ENCODE measurements at places on chromosomes 11 and 22. TPM values are rescaled to one million over a fixed set of nuclear protein-coding genes. Genes with fewer than 3 reads are reported as not detected.

DNA sequence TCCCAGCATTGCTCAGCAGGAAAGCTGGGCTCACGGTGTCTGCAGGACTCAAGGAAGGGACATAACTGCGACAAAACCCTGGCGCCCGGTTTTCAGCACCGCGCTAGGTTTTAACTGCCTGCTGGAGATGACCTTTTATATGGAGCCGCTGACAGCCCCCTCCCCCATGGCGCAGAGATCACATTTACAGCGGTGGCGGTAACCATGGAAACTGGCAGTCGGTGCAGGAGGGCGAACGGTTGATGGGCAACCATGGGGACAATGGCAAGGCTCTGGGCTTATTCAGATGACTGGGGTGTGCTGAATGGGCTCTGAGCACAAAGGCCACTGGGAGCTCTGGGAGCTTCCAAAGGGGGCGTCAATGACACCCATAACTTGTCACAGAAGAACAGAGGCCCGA lies 37.2 kb downstream of the CELSR1 start:
- H3K27me3 ChIP-seq, result no peaks in the 10 kb centered on the region
- DNase-seq, result no peak
- H3K27ac ChIP-seq, result no peak overlapping the region
- H3K36me3 ChIP-seq, result no peaks in the 10 kb centered on the region

GRCh38 chr22:44738347-44738715 lies 14.0 kb upstream of the ARHGAP8 start:
- no peak overlapping the region for H3K4me3 ChIP-seq
- H3K36me3 ChIP-seq, result no peaks in the 10 kb centered on the region
- H3K27me3 ChIP-seq, result peaks cover 35% of the 10 kb centered on the region
- no peak overlapping the region for H3K27ac ChIP-seq

DNA sequence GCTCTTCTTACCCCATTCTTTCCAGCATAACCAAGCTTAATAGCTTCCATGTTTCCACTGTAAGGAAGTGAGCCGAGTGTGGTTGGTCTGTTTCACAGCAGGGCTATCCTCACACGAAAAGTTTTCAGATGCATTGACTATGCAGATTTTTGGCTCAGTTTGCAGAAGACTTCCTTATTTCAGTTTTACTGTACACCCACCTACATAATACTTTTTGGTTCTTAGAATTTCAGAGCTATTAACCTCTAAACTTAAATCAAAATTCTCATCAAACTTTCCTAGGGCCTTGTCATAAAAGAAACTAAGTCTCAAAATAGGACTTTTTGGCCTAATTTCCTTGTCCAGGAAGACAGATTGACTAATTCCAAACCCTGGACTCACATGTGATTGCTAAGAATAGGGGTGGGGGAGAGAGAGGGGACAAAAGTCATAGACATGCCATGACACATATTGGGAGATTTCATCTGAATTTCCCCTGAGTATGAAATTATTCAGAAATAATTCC lies 7.3 kb upstream of the EHF start:
- H3K27ac ChIP-seq, result no peak overlapping the region
- no peaks in the 10 kb centered on the region for H3K4me1 ChIP-seq
- H3K36me3 ChIP-seq, result no peaks in the 10 kb centered on the region
- H3K27me3 ChIP-seq, result no peaks in the 10 kb centered on the region
- no peak overlapping the region for H3K4me3 ChIP-seq

- no peak for DNase-seq
- no peaks in the 10 kb centered on the region for H3K36me3 ChIP-seq
- peaks cover 22% of the 10 kb centered on the region for H3K27me3 ChIP-seq
- no peaks in the 10 kb centered on the region for H3K4me1 ChIP-seq
- no peak overlapping the region for H3K4me3 ChIP-seq
Observed at GRCh38 chr11:32723332-32723731, 71.1 kb downstream of the CCDC73 start.

DNA sequence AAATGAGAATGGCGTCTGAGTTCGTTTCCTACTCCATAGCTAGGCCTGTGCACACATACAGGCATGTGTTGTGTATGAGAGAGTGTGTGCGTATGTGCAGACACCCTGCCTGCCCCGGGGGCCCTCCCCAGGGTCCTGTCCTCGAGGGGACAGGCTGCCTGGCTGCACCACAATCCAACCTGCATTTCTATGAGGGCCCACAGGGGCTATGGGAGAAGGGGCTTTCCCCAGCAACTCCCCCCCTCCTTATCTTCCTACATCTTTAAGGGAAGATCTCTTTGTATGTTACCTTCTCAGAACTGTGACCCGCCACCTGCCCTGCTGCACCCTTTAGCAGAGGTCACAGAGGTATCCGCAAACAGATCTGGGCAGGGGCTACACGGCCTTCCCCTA lies 14.9 kb downstream of the ADORA2A start:
- H3K4me1 ChIP-seq, result peaks cover 30% of the 10 kb centered on the region
- no peaks in the 10 kb centered on the region for H3K27me3 ChIP-seq
- no peaks in the 10 kb centered on the region for H3K36me3 ChIP-seq
- H3K4me3 ChIP-seq, result no peak overlapping the region

DNA sequence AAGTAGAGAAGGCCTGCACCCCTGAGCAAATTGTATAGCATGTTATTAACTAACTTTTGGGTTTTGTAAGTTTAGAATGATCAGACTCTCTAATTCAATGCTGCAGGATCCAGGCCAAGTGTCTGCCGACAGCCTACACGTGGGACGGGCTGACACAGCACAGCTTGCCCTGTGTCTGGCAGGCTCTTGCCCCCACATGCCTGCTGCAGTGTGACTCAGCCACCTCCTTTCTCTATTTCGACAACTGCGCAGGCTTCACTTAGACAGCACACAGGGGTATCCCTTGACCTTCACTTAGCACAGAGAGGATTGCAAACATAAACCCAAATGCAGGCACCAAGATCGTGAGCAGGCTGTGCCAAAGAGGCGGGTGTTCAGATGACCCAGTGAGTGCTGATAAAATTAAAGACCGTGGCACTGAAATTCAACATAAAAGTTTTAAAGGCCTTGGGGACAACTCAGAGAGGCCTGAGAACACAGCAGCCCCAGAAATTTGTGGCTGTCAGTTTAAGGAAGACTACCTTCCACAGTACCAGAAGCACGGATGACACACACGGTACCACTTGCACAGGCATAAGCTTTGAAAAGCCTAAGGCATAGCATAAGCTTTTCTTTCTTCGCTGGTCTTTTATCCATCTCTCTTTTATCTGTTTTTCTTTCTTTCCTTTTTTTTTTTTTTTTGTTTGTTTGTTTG lies 37.8 kb downstream of the SCN3B start:
- H3K27ac ChIP-seq, result no peak overlapping the region
- H3K27me3 ChIP-seq, result no peaks in the 10 kb centered on the region
- peak; percentile 25 for DNase-seq
- no peaks in the 10 kb centered on the region for H3K4me1 ChIP-seq
- H3K36me3 ChIP-seq, result no peaks in the 10 kb centered on the region
- no peak overlapping the region for H3K4me3 ChIP-seq

DNA sequence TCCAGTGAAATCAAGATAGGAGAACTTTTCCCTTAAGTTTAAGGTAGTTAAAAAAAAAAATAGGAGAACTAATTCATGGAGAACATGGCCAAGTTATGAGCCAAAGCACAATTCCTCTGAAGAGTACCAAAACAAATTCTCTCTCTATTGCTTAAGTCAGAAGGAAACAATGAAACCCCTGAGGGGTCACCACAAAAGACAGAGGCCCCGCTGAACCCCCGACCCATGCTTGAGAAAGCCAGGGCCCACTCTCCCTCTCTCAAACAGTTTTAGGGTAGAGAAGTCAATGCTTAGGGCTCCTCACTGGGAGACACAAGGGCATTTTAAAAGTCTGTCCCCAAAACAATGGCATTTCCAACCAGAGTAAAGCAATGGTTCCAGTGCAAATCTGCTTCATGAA lies 26.9 kb downstream of the PPP2R1B start:
- peaks cover 44% of the 10 kb centered on the region for H3K36me3 ChIP-seq
- H3K4me1 ChIP-seq, result peaks cover 14% of the 10 kb centered on the region
- H3K4me3 ChIP-seq, result no peak overlapping the region
- no peak for DNase-seq

GRCh38 chr11:16036218-16036617 lies 320.1 kb downstream of the SOX6 start:
- H3K36me3 ChIP-seq, result no peaks in the 10 kb centered on the region
- DNase-seq, result no peak
- no peak overlapping the region for H3K4me3 ChIP-seq
- H3K27ac ChIP-seq, result no peak overlapping the region

DNA sequence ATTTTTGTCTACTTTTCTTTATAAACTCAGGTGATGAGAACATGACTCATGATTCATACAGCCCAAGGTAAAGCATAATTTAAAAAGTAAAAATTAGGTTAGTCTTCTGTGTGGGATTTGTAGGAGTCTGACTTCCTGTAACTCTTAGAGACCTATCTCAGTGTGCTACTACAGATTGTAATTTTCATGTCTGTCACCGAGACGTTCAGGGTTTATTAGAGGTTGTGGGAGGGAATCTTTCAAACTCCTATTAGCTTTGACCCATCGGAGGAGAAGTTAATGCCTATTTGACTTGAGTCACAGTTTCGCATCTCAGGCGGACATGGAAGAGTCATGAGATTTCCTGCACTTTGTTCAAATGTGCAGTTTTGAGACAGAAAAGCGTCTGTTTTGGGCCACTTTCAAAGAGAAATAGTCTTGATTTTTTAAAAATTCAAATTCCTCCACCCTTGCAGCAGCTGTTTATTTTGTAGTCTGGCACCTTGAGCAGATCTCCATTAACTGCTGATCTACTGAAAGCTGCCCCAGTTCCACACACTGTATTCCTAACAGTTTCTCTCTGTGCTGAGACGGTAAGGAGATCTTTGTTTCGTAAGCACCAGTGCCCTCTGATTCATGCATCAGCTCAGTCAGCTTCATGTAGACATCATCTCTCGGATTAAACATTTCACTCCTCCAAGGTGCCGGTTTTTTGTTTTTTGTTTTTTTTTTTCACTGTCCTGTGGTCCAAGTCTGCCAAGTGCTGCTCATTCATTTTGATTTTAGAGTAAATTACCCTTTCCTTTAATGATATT lies 24.3 kb downstream of the ALKBH3 start:
- H3K4me3 ChIP-seq, result no peak overlapping the region
- H3K36me3 ChIP-seq, result peaks cover 22% of the 10 kb centered on the region
- H3K4me1 ChIP-seq, result no peaks in the 10 kb centered on the region
- no peak overlapping the region for H3K27ac ChIP-seq

- H3K36me3 ChIP-seq, result no peaks in the 10 kb centered on the region
- no peak for DNase-seq
- H3K4me3 ChIP-seq, result no peak overlapping the region
- H3K27ac ChIP-seq, result no peak overlapping the region
- H3K4me1 ChIP-seq, result no peaks in the 10 kb centered on the region
- H3K27me3 ChIP-seq, result no peaks in the 10 kb centered on the region
Observed at GRCh38 chr11:102703826-102704493, 1.6 kb downstream of the MMP27 start.

DNA sequence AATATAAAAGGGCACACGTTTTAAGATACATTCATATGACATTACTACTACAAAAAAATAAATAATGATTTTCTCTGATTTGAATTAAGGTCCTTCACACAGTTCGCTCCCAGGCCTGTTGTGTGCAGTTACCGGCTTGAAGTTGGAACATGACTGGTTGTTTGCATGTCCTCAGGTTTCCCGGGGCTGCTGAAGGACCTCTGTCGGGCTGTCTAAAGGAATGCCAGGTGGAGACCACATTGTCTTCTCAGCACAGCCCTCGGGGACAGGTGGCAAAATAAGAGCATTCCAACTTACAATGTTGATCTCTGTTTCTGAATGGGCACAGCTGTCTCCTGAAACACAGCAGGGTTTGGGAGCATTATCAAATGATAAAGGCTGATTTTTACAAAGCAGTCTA lies 14.9 kb downstream of the VSIG10L2 start:
- no peak overlapping the region for H3K27ac ChIP-seq
- H3K4me1 ChIP-seq, result peaks cover 5% of the 10 kb centered on the region
- DNase-seq, result no peak
- no peaks in the 10 kb centered on the region for H3K36me3 ChIP-seq

DNA sequence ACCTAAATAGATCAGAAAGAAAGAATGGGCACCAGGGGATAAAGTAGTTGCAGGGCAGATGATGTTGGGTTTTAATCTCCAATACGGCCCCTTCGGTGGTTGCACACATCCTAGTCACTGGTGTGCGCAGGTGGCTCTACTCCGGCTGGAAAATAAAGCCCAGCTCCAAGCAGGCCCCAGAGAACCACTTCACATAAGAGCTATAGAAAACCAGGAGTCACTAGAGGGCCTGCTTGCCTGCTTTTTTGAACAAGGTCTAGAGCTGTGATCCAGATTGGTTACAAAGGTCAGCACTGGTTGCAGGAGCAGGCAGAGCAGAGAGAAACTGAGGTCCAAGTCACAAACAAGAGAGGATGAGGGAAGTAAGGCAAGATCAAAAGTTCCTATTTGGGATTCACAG lies 41.5 kb upstream of the MS4A8 start:
- no peaks in the 10 kb centered on the region for H3K4me1 ChIP-seq
- no peak overlapping the region for H3K4me3 ChIP-seq
- no peaks in the 10 kb centered on the region for H3K36me3 ChIP-seq
- DNase-seq, result peak; percentile 5

DNA sequence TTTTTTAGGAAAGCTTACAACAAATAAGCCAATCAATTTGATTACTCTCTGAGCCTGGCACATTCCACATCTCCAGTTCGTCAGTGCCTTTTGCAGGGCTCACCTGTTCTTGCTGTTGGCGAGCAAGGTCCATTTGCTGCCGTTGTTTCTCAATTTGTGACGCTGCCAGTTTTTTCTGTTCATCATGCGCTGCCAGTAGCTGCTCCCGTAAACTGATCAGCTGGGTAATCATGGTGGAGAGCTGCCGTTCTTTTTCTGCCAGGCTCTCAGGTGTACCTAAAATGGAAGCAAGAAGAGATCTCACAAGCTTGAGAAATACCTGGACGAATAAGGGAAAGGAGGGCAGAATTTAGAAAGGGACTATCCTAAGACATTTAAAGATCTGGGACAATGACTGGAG lies 169.7 kb downstream of the SOX6 start:
- no peak overlapping the region for H3K27ac ChIP-seq
- H3K27me3 ChIP-seq, result no peaks in the 10 kb centered on the region
- H3K4me3 ChIP-seq, result no peak overlapping the region

DNA sequence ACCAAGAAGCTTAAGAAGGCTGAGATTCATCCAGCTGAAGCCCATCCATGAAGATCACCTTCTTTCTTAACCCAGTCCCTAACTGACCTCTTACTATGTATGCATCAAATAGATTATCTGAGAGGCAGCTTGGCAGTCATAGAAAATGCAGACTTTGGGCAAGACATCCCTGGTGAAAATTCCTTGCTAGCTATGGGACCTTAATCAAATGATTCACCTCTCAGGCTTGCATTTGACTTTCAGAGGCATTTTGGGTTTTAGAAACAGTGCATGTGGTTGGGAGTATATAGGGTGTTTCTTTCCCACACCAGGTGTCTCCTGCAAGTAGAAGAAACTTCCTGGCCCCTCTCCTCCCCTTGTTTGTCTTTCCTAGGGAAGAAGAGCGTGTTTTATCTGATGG lies 188.5 kb upstream of the ISX start:
- no peak overlapping the region for H3K27ac ChIP-seq
- H3K4me1 ChIP-seq, result no peaks in the 10 kb centered on the region
- no peak for DNase-seq
- no peak overlapping the region for H3K4me3 ChIP-seq
- no peaks in the 10 kb centered on the region for H3K27me3 ChIP-seq
- H3K36me3 ChIP-seq, result no peaks in the 10 kb centered on the region

GRCh38 chr11:12287374-12288211 lies 89.8 kb upstream of the PARVA start:
- no peak overlapping the region for H3K4me3 ChIP-seq
- no peaks in the 10 kb centered on the region for H3K4me1 ChIP-seq
- H3K36me3 ChIP-seq, result no peaks in the 10 kb centered on the region
- H3K27me3 ChIP-seq, result no peaks in the 10 kb centered on the region
- no peak overlapping the region for H3K27ac ChIP-seq
- DNase-seq, result peak; percentile 42

The CRYBB2 gene
- total RNA-seq, result not detected

The KCNK4 gene
- total RNA-seq, result not detected

The SOX10 gene
- total RNA-seq, result not detected

The LZTR1 gene
- total RNA-seq, result 54.3 TPM

The CYP2D6 gene
- 2.4 TPM for total RNA-seq

The FAT3 gene
- 7.3 TPM for total RNA-seq

The OR51B5 gene
- total RNA-seq, result not detected

Data from A673 (cell line).